G401 (cell line): ENCODE measurements at places on chromosomes 16 and 17.
A peak's percentile ranks its signal among the peaks of the same experiment; 100 is the strongest.

- DNase-seq, result peak; percentile 23
Measured at GRCh38 chr16:62041401-62041800, 5.2 kb upstream of the CDH8 start.

DNA sequence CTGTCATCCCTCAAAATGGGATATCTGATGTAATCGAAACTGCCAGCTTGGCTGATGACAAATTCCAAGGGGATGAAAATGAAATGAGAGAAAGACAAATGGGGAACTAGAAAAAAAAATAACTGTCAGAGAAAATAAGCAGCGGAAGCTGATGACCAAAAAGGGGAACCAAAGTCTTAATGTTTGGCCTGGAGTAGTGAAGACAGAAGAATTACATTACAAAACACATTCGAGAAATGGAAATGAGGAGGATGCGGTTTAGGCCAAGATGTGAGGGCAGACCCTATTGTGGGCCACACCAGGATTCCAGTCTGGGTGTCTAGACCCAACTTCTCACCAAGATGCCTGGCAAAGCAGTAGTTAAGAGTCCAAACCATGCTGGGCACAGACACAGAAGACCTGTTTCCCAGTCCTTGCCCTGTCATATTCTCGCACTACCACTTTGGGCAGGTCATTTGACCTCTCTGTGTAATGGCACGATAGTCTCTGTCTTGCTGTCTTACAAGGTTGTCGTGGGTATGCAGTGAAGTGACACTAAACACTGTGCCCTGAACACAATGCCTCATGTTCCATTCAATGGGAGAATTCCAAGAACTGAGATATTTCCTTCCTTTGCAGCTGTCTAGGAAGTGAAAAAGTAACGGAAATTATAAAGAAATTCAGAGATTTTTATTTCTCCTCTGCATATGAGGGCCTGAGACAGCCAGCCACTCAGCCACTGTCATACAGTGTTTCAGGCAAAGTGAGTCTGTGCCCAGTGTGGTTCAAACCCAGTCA lies 12.3 kb upstream of the CCL2 start:
- no peak for DNase-seq

DNA sequence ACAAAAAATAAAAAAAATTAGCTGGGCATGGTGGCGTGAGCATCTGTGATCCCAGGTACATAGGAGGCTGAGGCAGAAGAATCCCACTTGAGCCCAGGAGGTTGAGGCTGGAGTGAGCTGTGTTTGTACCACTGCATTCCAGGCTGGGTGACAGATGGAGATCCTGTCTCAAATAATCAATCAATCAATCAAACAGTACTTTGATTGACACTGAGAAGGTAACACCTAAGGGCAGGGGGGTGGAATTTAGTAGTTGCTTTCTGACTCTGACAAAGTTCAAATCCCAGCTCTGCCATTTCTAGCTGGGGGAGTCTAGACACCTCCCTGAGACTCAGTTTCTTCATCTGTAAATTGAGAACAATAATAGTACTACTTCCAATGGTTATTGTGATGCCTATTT lies 12.0 kb downstream of the SSH2 start:
- DNase-seq, result no peak

- DNase-seq, result no peak
Measured at GRCh38 chr16:50946606-50947005, 204.5 kb downstream of the SALL1 start.

GRCh38 chr17:5225668-5226457 lies 8.8 kb downstream of the SCIMP start:
- DNase-seq, result no peak

GRCh38 chr17:80573701-80574100 lies 29.1 kb downstream of the RPTOR start:
- no peak for DNase-seq

- DNase-seq, result peak; percentile 57
Measured at GRCh38 chr16:30609002-30609925, 925 bp downstream of the ZNF689 start.

DNA sequence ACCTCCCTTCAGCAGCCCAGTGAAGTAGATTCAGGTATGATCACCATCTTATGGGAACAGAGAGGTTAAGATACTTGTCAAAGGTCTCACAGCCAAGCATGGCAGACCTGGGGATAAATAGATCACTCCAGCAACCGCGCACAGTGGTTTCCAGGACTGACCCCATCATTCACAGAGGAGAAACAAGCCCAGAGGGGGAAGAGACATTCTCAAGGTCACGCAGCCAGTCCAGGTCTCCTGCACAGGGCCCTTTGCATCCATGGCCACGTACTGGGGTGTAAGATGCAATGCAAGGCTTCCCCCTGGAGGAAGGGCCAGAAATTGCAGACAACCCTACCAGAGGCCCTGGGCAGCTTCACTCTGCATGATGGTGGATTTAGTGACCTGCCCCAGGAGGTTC lies 19.9 kb downstream of the TLE7 start:
- no peak for DNase-seq

DNA sequence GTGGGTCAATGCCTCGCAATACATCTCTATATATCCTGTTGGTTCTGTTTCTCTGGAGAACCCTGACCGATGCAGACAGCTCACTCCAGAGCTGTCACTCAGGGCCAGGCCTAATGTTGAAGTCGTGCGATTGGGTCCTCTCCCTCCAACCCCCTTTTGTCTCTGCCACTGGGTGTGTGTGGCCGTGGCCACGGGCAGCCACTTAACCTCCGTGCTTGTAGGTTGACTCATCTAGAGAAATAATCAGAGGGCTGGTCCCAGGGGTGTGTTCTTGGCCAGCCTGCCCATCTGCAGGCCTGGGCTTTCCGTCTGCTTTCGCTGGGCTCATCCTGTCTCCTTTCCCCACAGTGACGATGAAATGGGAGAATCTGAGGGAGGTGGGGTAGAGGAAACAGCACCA lies 7.4 kb downstream of the ADAD2 start:
- DNase-seq, result no peak

DNA sequence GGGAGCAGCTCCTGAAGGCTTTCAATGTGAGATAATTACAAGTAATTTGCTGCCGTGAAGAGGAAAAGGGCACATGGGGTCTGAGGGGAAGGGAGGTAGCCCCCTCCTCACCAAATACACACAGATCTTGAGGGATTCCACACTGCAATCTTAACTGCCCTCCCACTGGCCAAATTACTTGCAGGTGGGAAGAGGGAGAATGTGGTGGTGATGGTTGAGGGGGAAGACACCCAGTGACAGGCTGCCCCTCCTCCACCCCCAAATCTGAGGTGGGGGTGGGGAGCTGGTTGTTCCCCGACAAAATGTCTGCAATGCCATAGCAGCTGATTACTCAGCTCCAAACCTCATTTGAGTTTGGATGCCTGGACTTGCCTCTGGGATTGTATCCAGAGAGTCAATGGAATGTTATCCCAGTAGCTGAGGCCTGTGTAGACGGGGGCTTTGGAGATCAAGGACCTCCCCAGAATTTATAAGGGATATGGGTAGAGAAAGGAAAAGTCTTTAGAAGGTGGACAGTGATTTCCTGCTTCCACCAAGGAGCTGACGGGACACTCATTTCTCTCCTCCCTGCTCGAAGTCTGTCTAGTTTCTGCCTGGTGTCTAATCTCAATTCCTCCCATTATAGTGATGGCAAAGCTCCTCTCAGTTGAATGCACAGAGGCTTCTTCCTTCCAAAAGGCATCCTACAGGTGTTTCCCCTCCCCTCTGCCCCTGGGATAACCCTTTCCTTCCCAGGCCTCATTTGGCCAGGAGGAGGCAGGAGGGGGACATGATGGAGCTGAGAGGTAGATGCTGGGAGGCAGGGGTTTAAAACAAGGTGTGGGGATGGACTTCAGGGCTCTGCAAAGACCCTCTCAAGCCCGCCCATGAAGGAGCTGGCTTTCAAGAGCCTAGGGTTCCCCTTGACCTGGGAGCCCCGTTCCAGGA lies 8.7 kb downstream of the DLX4 start:
- DNase-seq, result no peak

- DNase-seq, result no peak
Measured at GRCh38 chr17:50072925-50073324, 17.0 kb downstream of the ITGA3 start.

- no peak for DNase-seq
Measured at GRCh38 chr17:37543637-37544052, 54.0 kb downstream of the DUSP14 start.

DNA sequence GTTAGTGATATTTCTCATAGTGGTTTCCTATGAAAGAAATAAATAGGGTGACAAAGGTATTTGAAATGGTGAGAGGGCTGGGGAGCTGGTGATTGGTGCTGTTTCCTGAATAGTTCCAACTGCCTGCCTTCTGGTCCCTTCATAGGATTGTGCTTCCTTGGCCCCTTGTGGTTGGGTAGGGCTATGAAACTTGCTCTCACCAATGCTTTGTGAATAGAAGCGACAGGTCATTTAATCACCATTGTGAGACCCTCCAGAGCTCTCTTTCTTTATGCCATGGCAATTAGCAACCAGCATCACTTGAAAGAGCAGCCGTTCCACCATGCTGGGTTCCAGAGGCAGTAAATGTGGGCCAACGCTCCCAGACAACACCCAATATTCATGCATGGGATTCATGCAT lies 23.7 kb upstream of the WWOX start:
- no peak for DNase-seq

DNA sequence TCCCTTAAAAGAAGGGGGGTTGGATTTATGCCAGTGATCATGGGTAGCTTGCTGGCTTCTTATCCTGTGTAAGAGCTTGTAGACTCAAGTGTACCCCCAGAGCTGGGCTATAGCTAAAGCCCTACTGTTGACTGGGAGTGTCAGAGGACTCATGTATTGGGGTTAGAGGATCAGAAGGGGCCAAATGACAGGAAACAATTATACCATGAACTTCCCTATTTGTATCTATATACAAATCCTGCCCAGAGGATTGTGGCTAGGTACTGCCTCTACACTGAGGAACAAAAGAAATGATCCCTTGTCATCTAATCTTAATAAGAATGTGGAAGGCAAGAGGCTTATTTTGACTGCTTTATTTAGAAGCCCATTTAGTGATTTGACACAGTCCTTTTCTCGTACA lies 14.3 kb downstream of the ZP2 start:
- no peak for DNase-seq

DNA sequence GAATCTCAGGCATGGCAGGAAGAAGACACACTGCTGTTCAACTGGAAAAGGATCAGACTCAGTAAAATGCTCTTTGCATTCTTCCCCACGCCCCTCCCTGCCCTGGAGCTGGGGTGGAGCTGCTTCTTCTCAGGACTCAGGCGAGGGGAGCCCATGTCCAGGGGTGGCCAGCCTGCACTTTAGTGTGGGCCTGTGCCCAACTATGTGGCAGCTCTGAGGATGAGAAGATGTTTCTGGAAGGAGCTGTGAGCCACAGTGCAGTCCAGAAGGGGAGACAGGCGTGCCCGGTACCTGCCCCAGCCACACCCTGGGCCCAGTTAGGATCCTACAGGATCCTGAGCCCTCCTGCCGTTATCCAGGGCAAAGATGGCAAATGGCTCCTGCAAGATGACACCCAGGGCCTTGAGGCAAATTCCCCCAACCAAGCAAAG lies 120.3 kb downstream of the ANKRD11 start:
- DNase-seq, result no peak

DNA sequence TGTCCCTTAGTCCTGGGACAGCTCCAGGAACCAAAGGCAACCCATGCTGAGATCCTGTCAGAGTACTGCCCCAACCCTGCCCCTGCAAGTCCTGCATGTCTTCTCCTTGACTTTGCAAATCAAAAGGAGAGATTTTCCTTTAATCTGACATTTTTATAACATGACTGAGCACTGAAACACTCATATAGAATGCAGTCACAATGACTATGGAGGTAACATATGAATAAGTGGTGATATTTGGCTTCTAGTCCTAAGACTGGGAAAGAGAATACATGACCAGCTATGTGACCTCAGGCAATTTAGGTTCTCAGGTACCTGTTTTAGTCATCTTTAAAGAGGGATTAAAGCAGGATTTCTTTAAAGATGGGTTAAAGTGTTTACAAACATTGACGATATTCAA lies 941.6 kb upstream of the CDH8 start:
- DNase-seq, result no peak

- DNase-seq, result no peak
Measured at GRCh38 chr16:75099738-75100602, 16.6 kb downstream of the LDHD start.

DNA sequence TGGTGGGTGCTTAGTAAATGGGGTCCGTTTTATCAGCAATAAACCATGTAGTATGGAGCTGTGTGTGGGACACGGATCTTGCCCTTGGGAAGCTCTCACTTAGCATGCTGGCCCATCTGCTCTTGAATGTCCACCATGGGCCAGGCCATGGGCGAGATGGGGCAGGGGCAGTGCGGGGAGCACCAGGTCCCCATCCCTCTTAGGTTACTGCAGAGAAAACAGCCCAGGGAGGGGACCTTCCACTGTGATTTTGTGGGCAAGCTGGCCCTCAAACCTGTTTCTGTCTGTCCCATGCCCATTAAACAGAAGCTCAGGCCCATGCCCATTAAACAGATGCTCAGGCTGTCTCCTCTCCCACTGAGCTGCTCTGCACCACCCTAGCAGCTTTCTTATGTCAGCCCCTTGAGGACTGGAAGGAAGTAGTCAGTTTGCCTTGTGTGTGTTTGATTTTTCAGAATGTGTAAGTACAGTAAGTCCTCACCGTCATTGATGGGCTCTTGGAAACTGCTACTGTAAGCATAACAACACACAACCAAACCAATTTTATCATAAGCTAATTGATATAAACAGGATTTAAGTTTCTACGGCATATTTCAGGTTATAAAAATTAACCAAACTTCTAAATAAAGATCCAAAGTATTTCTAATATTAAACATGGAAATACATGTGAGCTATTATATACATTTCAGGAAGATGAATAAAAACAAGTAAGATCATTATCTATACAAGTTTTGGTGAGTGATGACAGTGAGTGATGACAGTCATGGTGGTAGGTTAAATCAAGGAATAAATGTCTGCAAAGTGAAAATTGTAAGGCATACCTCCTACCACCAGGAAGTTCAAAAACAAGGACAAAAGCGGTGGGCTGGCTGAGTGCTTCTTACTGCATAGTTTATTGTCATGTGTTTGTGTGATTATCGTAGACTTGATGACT lies 11.5 kb downstream of the MPRIP start:
- DNase-seq, result no peak

GRCh38 chr17:9729034-9729650 lies 62.2 kb downstream of the DHRS7C start:
- DNase-seq, result peak; percentile 74

DNA sequence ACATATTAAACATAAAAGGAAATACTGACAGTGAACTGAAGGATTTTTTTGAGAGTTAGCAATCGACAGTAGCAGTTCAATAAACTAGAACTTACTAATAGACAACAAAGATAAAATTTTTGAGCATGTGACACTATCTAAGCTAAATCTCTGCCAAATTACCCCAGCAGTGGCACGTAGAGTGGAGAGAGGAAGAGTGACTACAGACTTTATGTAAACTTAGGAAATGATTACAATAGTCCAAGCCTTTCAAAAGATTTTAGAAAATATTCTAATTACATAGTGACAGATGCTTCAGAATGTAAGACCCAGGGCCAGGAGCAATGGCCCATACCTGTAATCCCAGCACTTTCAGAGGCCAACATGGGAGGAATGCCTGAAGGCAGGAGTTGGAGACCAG lies 52.4 kb downstream of the CFDP1 start:
- no peak for DNase-seq

DNA sequence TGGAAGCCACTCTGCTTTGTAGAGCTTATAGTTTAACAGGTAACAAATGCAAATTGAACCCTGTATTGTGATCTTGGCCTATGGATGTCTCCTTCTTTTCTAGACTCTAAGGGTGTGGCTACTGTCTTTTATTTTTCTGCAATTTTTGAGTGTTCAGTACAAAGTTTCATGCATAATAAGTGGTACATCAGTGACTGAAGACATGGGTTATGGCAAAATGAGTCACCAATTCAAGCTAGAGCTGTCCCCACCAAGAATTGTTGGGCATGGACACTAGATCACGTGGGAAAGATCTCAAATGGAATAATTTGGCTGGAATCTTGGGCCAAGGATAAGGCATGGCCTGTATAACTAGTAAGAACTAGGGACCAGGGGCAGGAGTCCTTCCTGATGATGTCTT lies 228.4 kb upstream of the N4BP1 start:
- no peak for DNase-seq
